ENCODE measurements at places on chromosomes 16 and 17. TPM values are rescaled to one million over a fixed set of nuclear protein-coding genes. Genes with fewer than 3 reads are reported as not detected.

Gene ZNF469
- 0.68 TPM for total RNA-seq

GRCh38 chr17:7328840-7329373, at the start of gene NEURL4:
Gene NEURL4, minus strand, starts transcription at chr17:7329335. Its CDS starts 23 bp downstream, at chr17:7329312.
- no peak for DNase-seq

DNA sequence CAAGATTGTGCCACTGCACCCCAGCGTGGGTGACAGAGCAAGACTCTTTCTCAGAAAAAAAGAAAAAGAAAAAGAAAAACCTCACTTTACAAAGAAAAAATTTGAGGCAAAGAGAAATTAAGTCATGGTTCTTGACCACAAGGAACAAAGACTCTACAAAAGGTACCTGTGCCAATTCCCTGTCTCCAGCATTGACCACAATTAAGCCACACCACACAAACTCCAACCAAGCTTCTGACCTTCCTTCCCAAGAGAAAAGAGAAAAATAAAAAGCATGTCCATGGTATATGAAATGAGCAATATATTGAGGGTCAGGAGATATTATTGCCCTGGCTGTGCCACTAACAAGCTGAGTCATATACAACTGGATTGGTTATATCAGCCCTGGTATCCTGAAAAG, 146.3 kb upstream of the NOG start:
- no peak for DNase-seq

- DNase-seq = no peak
These were observed 14.1 kb downstream of the ARHGEF15 start for GRCh38 chr17:8324132-8324531.

GRCh38 chr17:69812240-69812837, 262.7 kb upstream of the KCNJ16 start:
- no peak for DNase-seq

Gene C17orf50
- total RNA-seq = not detected

DNA sequence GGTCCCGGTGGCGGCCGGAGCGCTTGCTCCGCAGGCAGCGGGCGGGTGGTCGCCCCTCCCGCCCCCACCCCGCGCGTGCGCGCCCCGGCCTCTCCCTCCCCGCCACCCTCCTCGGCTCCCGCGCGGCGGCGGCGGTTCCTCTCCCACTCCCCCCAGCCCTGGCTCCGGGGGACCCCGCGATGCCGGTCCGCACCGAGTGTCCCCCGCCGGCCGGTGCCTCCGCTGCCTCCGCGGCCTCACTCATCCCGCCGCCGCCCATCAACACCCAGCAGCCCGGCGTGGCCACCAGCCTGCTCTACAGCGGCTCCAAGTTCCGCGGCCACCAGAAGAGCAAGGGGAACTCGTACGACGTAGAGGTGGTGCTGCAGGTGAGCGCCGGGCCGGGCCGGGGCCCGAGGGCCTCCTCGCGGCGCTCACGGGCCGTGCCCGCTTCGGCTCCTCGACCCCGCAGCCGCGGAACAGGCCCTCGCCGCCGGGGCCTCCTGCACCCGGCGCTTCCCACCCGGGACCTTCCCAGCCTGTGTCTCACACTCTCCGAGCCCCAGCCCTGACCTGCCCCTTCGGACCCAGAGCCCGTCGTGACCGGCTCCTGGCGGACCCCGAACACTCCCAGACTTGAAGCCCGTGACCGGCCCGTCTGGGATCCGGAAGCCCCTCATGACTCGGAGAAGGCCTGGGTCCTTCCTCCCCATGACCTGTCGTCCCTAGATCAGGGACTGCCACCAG, 490 bp downstream of the GID4 start:
- DNase-seq = peak; percentile 88

Gene CUEDC1
- 18.7 TPM for total RNA-seq

Gene ERI2
- total RNA-seq = 22.3 TPM

Gene CCDC200
- total RNA-seq = not detected

DNA sequence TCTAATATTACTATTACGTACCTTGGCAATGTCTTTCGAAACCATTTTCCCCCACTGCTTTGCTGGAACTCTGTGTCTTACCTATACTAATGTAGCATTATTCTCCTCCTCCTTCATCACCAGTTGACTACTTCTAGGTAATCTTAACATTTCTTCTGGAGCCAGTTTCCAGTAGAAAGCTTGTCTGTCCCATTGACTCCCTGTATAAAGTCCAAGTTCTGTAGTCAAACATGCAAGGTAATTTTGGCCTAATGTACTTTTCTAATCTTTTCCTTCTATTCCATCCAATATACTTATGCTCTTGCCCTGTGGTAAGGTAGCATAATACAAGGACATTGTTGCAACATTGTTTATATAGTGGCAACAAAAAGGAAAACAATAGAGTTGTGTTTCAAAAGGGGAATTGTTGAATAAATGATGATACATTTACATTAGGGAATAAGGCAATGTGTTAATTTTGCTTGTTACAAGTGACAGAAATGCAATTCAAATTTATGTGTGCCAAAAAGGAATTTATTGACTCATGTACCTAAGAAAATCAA, 27.9 kb downstream of the OMG start:
- no peak for DNase-seq

Gene BTBD17
- total RNA-seq = not detected

Gene GLIS2
- 19.0 TPM for total RNA-seq

GRCh38 chr16:82031116-82032084, 3.7 kb upstream of the HSD17B2 start:
- DNase-seq = peak; percentile 56

- no peak for DNase-seq
These were observed 30.5 kb downstream of the SLC5A11 start for GRCh38 chr16:24876231-24876630.

Gene INCA1
- 1.5 TPM for total RNA-seq

DNA sequence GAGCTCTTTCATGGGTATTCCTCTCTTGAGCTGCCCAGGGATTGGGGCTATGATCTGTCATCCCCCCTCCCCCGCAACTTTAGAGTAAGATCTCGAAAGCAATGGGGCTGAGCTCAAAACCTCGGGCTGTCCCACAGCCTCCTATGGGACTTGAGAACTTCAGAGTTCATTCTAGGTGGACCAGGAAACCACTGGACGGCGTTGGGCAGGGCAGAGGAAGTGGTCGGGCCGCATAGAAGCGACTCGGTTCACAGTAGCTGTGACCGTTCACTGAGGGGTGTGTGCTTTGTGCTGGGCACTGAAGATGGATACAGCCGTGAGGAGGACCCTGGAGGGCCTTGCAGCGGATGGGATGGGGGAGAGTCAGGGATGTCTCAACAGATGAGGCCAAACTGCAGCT, 292.0 kb downstream of the CPPED1 start:
- no peak for DNase-seq

- no peak for DNase-seq
These were observed 14.9 kb upstream of the ARL6IP1 start for GRCh38 chr16:18816286-18816685.

Gene KCTD11
- 5.8 TPM for total RNA-seq

Gene CLEC19A
- total RNA-seq = 3.4 TPM

GRCh38 chr17:74920642-74921025, 2.4 kb downstream of the USH1G start:
- DNase-seq = no peak

- DNase-seq = no peak
These were observed 31.1 kb downstream of the BAIAP2 start for GRCh38 chr17:81066072-81066471.

GRCh38 chr16:844638-845350, 44.3 kb upstream of the GNG13 start:
- DNase-seq = no peak

GRCh38 chr16:64983231-64983630, 138.6 kb downstream of the CDH11 start:
- no peak for DNase-seq

DNA sequence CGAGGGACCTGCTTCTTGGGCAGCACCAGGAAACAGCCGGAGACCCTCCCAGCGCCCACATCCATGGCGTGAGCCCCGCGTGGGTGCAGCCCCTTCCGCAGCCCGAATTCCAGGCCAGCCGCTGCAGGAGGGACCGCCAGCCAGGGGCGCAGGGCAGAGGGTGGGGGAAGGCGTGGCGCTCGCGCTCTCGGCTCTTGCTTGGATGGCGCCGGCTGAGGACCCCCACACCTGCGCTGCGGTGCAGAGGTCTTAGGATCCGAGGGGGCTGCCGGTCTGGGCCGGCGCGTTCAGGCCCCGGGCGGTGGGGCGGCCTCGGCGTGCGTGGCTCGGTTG, 28.8 kb downstream of the ACTG1 start:
- DNase-seq = no peak

Gene HOXB6
- not detected for total RNA-seq

GRCh38 chr17:48630009-48630924, 4.1 kb upstream of the HOXB9 start:
- peak; percentile 35 for DNase-seq

Gene SLC13A5
- 2.4 TPM for total RNA-seq
